ENCODE measurements at places on chromosomes 16 and 17.

GRCh38 chr16:27287887-27288286, 19.3 kb upstream of the NSMCE1 start:
- DNase-seq: no peak

GRCh38 chr17:75394332-75394918, 11.1 kb downstream of the GRB2 start:
- DNase-seq: no peak

DNA sequence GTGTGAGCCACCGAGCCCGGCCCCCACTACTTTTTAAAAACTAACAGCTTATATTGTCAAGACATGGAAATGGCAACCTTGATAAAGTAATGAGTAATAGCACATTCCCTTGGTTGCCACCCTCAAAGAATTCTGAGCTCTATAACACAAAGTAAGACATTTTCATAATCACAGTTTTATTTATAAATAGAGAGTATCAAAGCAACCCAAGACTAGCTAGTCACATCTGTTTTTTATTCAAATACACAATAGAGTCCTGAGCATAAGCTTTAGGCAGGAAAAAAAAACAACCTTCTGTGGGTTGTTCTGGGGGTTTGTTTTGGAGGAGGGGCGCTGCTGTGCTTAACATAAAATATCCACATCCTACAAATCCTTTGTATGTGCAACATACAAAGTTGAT, 68.7 kb downstream of the CEP95 start:
- no peak for DNase-seq

DNA sequence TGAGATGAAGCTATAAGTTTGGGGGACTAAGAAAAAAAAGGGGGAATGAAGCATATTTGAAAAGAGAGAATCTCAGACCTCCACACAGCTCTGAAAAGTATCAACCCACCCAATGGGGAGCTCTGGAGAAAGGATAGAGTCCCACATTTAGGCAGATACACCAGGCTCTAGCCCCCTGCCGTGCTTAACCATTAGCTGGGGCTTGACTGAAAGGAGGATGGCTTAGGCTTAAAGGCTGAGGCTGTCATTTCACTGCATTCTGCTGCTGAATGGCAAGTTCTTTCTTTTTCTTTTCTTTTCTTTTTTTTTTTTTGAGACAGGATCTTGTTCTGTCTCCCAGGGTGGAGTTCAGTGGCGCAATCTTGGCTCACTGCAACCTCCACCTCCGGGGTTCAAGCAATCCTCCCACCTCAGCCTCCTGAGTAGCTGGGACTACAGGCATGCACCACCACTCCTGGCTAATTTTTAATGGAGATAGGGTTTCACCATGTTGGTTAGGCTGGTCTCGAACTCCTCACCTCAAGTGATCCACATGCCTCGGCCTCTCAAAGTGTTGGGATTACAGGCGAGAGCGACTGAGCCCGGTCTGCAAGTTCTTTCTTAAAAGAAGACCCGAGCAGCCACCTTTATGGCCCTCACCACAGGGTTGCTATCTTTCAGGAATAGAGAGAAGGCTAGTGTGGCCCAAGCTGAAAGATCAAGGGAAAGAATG, 9.0 kb upstream of the MMP2 start:
- no peak for DNase-seq

DNA sequence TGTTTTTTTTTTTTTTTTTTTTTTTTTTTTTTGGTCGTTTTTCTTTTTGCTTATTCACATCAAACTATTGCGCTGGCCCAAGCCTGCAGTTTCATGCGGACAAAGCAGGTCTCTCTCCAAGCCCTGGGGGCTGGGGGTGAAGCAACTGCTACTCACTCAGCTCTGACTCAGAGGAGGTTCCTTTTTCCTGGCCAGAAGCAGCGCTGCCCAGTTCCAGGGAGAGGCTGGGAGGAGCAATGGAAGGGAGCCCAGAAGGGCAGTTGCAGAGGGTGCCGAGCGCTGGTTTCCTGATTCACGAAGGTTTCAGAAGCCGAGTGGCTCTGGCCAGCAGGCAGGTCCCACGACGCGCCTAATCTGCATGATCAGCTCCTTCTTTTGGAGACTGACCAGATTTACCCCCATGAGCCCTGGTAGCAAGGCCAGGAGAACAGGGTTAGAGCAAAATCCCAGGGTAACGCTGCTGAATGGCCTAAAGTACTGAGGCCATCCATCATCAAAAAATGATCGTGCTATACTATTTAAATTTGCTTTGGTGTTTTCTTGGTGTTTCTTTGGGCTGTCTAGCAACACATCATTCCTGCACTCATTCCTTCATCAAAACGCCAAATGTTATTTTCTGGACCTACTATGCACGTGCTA, 144.7 kb upstream of the SOX9 start:
- no peak for DNase-seq

Data from NCI-H1105 (cell line).